BE2C (cell line): ENCODE measurements at places on chromosomes 6 and 20.

DNA sequence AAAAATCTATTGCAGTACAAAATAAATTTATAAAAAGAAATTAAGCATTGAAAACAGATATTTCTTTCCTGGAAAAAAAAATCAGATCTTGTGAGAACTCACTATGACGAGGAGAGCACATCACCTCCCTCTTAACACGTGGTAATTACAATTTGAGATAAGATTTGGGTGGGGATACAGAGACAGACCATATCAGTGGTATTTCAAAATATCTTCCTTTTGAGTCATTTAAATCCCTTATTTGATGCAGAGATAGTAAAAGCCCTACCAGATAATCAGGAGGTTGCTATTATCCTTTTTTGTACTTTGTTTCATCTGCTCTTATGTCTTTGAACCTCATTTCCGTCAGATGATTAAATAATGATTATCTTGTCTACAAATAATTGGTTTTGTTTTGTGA lies 800.4 kb downstream of the KIF16B start:
- no peak for DNase-seq

- DNase-seq, result no peak
These were observed 405.8 kb upstream of the FKBP1C start for GRCh38 chr6:62805431-62805830.

- no peak for DNase-seq
These were observed 262.7 kb upstream of the BMP2 start for GRCh38 chr20:6504826-6505225.

GRCh38 chr6:37674161-37674560 lies 23.5 kb downstream of the MDGA1 start:
- DNase-seq, result peak; percentile 86

- no peak for DNase-seq
These were observed 21.9 kb downstream of the SGK1 start for GRCh38 chr6:134295953-134296553.

- no peak for DNase-seq
These were observed 15.6 kb downstream of the JAG1 start for GRCh38 chr20:10658051-10658823.

DNA sequence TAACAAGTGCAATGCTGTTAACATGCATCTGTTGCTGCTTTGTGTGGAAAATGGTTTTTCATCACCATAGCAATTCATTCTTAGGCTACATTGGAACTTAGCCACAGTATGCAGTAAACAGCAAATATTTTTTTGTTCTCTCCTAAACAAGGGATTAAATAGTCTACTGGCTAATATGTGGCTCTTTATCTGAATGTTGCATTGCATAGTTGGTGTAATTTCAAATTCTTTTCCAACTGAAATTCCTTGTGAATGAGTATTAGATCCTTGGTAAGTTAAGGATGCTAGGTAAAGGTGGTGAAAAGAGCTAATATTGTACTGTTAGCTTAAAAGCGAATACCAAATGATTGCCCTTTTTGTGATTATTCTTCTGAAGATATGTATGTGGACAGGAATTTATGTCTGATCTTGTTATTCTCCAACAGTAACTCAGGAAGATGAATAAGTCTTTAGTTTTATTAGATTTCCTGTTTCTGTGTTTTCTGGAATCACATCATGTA lies 958 bp downstream of the MLIP start:
- DNase-seq, result no peak

DNA sequence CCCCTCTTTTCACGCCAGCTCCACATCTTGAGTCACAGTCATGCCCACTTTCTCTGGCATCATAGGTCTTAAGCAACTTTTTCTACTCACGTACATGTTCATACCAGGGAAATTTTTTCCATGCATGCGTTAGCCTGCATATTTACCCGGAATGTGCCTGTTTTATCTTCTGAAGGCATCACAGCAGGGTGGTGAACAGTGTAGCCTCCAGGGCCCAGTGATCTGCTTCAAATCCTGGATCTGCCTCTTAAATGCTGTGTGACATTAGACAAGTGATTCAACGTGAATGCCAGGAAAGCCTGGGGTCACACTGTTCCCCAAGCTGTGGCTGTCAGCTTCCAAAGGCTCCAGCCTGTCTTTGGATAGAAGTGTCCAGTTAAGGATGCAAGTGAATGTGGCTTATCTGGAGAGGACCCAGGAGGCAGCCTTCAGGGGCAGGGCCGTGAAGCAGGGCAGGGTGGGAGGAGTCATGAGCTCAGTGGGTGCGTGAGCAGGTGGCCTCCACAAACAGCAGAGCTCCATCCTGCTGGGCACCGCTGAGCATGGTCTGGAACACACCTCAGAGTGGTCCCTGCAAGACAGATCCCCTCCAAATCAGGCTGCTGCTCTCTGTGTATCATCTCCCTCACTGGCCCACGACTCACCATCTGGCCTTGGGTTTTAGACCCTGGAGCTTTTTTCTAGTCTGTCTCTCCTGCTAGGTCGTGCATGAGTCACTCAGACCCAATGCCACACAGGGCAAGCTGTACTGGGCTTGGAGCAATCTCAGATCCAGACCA lies 30.4 kb upstream of the CD93 start:
- DNase-seq, result no peak

DNA sequence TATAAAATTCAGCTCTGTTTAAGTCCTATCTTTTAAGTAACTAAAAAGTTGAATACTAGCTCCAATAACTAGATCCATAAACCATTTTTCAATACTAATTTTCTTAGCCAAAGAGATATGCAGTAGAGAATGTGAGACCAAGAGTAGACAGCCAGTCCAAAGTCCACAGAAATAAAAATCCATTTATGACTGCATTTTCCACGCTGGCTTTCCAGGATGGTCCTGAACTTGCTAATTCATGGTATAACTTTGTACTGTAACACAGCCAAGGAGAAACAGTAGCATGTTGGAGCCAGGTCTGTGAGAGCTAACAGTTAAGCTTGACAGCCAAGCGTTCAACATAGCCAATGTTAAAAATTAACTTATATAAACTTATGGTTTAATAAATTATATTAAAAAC lies 156.2 kb downstream of the GMPR start:
- no peak for DNase-seq

DNA sequence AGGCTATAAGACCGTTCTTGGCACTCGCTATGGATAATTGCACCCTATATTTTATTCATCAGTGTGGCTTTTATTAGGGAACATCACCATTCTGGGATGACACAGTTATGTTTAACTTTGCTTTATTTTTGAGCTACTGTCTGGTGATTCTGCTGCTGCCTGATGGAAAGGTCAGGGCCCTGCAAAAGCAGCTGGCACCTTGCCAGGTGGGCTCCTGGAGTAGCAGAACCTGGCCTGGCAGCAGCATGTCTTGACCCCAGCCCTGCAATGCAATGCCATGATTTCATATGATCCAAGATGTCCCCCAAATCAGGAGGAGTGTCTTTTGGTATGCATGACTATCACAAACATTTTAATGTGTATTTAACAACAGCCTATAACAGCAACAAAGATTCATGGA lies 228.4 kb upstream of the RSPO3 start:
- DNase-seq, result peak; percentile 57

GRCh38 chr6:166344240-166344639 lies 1.9 kb upstream of the SFT2D1 start:
- DNase-seq, result no peak

- DNase-seq, result peak; percentile 24
These were observed 76.0 kb downstream of the MAN1A1 start for GRCh38 chr6:119273272-119274196.

GRCh38 chr6:97128507-97128906 lies 154.5 kb downstream of the MMS22L start:
- peak; percentile 34 for DNase-seq

- DNase-seq, result no peak
These were observed 24.6 kb upstream of the CSNK2A1 start for GRCh38 chr20:568097-568652.

DNA sequence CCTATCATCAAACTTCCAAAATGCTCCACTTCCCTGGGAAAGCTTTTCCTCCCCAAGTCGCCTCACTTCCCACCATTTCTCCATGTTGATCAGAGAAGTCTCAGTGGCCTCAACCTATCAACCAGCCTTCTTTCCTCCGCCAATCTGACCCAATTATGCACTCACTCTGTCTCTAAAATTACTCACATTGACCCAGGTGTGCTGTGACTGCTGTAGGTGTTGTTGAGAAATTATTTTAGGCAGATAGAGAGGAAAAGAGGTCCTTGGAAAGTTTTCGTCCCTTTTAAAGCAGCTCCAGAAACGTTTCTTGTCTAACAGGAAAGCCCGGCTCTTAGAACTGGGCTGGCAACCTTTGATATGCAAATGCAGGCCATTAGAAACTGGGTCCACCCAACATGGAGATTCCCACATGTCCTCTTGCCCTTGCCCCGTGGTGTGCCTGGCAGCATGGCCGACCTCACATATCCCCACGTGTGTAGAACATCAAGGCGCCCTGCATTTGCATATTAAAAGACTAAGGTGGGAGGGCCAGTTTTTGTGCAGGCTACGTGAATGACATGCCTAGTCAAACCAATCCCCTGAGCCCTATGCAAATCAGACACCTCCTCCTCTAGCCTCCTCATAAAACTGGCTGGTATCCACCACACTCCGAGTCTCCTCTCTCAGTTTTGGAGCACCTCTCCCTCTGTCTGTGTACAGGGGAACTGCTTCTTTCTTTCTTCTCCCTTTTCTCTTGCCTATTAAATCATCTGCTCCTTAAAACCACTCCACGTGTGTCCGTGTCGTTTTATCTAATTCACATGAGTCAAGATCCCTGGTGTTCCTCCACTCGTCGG lies 12.9 kb downstream of the IPCEF1 start:
- peak; percentile 80 for DNase-seq

- peak; percentile 18 for DNase-seq
These were observed 19.7 kb downstream of the BTN2A1 start for GRCh38 chr6:26477426-26477825.

GRCh38 chr6:112338166-112338709 lies 8.9 kb upstream of the RFPL4B start:
- no peak for DNase-seq

DNA sequence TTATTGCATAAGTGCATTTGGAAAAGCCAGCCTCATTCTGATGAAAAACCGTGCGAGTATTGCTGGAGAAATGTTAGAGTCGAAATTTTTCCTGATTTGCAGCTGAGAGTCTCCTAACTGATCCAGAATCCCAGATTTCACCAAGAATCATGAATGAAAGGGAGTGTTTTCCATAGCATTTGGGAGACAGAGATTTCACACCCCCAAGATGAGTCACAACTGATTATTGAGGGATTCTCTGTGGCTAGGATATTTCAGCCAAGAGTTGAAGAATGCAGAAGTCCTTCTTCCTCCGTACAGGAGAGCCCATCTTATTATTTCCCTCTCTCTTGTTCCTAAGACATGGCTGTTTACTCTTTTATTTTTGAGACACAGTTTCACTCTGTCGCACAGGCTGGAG lies 82.2 kb upstream of the SALL4 start:
- DNase-seq, result no peak

- DNase-seq, result no peak
These were observed 79.3 kb downstream of the SLC22A3 start for GRCh38 chr6:160427312-160428068.

DNA sequence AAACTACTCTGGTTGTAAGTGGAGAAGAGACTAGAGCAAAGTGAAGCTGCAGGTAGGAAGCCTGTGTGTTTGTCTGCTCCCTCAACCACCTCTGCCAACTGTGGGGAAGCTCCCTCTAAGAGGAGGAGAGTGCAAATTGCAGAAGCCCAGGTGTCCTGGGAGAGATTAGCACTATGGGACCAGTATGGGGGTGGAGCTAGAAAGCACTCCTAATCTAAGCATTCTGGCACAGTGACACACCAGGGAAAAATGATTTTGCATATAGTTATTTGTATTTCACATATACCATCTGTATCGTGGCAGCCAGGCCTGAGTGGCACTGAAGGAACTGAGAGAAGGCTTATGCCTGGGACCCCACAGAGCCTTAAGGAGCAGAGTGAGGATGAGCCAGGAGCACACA lies 12.8 kb downstream of the GSTA1 start:
- DNase-seq, result no peak

DNA sequence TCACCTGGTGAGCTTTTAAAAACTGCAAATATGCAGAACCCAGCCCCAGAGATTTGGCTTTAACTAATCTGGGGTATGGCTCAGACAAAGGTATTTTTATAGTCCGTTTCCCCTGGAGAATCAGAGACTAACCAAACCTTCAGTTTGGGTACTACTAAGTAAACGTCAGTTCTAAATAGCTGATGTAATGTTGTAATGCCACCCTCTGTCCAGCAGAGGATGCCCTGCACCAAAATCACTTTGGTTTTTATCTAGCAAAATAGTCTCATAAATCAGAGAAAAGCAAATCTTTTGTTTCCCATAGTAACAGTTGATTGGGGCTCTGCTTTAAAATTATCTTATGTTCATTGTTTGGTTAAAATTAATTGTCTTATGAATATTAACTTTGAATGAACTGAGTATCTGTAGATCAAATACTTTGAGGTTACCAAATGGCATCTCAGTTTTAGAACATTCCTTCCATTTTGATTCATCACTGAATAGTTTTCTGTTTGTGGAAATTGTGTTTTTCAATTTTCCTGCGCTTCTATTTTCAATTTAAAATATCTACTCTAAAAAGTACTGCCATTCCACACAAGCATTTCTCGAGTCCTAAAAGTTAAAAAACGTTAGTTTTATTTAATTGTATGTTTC lies 278.3 kb upstream of the PLCB4 start:
- peak; percentile 50 for DNase-seq

DNA sequence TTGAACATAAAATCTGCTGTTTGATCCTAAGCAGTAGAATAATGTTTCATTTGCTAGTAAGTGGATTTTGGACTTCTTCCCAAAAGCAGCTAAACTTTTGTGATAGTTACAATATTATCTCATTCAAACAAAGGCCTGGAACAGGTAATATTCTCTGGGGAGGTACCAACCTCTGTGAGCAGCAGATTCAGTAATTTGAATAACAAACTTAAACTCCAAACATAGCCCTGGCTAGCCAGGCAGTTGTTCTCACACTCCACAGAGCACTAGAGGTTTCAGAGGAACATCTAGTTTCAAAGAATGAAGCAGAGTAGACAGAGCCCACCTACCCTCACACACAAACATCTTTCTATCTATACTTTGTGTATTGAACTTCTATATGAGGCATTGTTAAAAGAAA lies 40.9 kb downstream of the LGSN start:
- DNase-seq, result no peak

- no peak for DNase-seq
These were observed 8.7 kb upstream of the NPBWR2 start for GRCh38 chr20:64116016-64116415.

- DNase-seq, result peak; percentile 33
These were observed 693 bp downstream of the FAM50B start for GRCh38 chr6:3849681-3850450.

DNA sequence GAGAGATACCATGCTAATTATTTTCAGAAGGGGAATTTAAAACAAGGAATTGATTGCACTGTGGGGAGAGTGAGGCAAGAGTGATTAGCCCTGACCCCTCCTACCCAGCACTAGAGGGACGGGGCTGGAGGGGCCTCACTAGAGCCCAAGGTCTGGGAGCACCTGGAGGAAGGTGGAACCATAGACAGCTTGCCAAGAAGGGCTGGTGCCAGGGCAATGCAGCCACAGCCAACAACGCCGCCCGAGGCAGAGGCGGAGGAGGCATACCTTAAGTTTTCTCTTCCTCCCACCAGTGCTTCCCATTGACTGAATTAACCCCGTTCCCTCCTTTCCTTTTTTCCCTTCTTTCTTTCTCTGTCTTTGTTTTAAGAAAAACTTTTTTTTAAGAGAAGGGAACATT lies 40.0 kb downstream of the IYD start:
- DNase-seq, result no peak

GRCh38 chr6:22550971-22551670 lies 18.2 kb upstream of the HDGFL1 start:
- no peak for DNase-seq
